ENCODE measurements at places on chromosomes 11 and 22.
A peak's percentile ranks its signal among the peaks of the same experiment; 100 is the strongest.

DNA sequence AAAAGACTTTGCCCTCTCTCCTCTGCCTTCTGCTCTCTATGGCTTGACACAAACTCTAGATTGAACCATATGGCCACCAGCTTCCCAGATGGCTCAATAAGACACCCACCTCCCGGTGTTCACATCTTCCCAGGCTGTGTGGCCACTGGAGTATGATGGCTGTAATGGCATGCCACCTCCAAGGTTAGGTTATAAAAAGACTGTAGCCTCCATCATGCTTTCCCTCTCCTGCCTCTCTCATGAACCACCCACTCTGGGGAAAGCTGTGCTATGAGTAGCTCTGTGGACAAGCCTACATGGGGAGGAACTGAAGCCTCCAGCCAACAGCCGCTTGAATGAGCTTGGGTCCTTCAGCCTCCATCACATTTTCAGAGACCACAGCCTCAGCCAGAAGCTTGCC is 479.2 kb downstream of the MIAT start:
- H3K27ac ChIP-seq = no peak overlapping the region
- no peak for DNase-seq
- H3K36me3 ChIP-seq = no peaks in the 10 kb centered on the region
- no peaks in the 10 kb centered on the region for H3K27me3 ChIP-seq
- no peak overlapping the region for H3K4me3 ChIP-seq
- H3K4me1 ChIP-seq = peaks cover 19% of the 10 kb centered on the region

DNA sequence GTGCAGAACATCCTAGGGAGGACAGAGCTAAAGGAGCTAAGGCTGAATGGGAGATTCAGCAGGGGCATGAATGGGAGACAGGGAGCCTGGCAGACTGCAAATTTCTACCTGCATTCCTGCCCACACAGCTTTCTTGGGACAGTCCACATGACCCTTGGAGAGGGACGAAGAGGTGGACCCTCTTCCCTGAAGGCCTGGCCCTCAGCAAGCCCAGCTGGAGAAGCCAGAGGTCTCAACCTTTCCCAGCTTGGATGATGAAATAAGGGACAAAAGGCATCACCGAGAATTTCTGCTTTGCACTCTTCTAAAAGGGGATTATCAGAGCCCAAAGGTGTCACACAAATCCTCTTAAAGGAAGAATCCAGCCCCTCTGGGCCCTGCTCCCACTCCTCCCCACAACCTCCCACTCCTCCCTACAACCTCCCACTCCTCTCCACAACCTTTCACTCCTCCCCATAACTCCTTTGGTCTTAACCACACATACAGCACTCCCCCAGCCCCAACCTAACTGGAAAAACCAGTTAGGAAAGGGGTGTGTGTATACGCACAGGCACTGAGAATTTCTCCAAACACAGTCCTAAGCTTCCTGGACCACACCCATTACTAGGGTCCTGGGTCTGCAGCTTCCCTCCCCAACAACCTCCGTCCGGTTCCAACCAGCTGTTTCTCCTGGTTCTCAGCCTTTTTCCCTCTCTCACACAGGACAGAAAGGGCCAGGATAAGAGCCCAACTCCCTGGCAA is 38.4 kb downstream of the RPL27A start:
- peak overlapping the region; percentile 97 for H3K27ac ChIP-seq
- peaks cover 4% of the 10 kb centered on the region for H3K36me3 ChIP-seq
- no peak overlapping the region for H3K4me3 ChIP-seq
- peaks cover 91% of the 10 kb centered on the region for H3K4me1 ChIP-seq

- no peak overlapping the region for H3K27ac ChIP-seq
- H3K4me3 ChIP-seq = no peak overlapping the region
- H3K27me3 ChIP-seq = no peaks in the 10 kb centered on the region
- no peaks in the 10 kb centered on the region for H3K36me3 ChIP-seq
- H3K4me1 ChIP-seq = peaks cover 19% of the 10 kb centered on the region
Observed at GRCh38 chr22:40472051-40472450, 101.7 kb downstream of the SGSM3 start.

- H3K36me3 ChIP-seq = no peaks in the 10 kb centered on the region
- peaks cover 62% of the 10 kb centered on the region for H3K4me1 ChIP-seq
- DNase-seq = no peak
- H3K27ac ChIP-seq = no peak overlapping the region
- no peak overlapping the region for H3K4me3 ChIP-seq
- H3K27me3 ChIP-seq = no peaks in the 10 kb centered on the region
Observed at GRCh38 chr22:46587061-46587460, 33.1 kb upstream of the GRAMD4 start.

DNA sequence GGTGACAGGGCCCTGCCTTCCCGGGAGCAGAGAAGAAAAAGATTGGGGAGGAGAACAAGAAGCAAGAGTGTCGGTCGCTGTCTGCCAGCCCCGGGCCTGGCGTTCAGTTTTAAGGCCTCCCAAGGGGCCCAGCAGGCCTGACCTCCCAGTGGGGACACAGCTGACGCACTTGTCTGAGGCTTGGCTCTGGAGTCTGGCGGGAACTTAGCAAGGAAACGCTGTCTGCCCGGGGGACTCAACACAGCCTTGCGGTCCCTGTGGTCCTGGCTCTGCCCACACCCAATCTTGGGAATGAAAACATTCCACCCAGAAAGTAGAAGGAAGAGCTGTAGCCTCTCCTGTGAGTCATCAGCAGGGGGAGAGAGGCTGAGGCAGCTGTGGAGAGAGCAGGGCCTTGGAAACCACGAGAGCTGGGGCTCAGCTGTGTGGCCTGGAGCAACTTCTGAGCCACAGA is 54.4 kb downstream of the TRAF6 start:
- H3K4me1 ChIP-seq = peaks cover 22% of the 10 kb centered on the region
- peak overlapping the region; percentile 65 for H3K27ac ChIP-seq
- H3K4me3 ChIP-seq = no peak overlapping the region
- H3K36me3 ChIP-seq = no peaks in the 10 kb centered on the region

- peaks cover 4% of the 10 kb centered on the region for H3K36me3 ChIP-seq
- no peak for DNase-seq
- H3K4me3 ChIP-seq = no peak overlapping the region
- no peak overlapping the region for H3K27ac ChIP-seq
Observed at GRCh38 chr22:28808716-28809355, 8.5 kb upstream of the XBP1 start.
